ENCODE measurements at places on chromosomes 6 and 20.

GRCh38 chr20:20668639-20669038, 43.8 kb downstream of the RALGAPA2 start:
- DNase-seq: no peak

GRCh38 chr6:7282097-7282906, 30.7 kb downstream of the SSR1 start:
- no peak for DNase-seq

GRCh38 chr6:404685-405423, 13.3 kb downstream of the IRF4 start:
- DNase-seq: no peak

DNA sequence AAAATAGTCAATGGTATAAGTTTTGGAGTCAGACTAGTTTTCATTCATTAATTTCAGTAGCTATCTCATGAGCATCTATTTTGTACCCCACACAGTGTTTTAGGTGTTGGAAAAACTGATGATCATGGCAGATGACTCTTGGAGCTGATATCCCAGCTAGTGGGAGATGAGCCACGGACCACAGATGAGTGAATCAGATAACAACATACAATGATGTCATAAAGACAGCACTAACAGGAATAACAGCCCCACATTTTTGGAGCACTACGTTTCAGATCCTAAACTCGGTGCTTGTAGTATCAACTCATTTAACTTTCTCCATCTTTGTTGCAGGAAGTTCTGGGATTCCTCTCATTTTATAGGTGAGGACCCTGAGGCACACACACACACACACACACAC, 67.8 kb upstream of the EDN3 start:
- DNase-seq: no peak

GRCh38 chr6:90123831-90124230, 172.8 kb downstream of the BACH2 start:
- no peak for DNase-seq

DNA sequence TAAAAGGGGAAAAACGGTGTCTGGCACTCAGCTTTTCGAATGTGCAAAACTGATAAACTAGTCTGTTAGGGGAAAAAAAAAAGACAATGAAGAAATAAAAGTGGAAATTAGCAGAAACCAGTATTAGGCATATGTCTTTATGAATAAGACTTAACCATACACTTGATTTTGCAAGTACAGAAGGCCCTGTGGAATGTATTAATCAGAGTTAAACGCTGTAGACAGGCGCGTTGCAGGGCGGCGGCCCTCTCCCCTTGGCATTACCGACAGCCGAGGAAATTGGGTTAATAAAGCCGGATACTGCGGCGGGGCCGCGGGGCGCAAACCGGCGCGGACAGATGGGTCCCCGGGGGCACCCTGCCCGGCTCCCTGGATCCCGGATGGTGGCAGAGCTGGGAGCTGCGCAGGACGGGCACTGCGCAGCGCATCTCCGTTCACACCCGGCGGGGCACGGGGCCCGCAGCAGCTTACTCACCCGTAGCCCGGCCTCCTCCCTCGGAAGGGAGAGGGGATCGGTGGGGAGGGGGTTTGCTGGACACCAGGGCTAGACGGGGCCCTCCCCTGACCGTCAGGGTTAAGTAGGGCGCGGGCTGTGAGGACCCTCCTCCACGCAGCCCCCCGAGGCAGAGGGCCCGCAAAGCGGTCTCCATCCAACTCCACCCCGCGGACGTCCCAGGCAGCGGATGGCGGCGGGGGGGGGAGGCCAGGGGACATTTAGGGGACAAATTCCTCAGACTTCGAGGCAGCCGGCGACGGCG, 2.0 kb downstream of the BHLHE23 start:
- DNase-seq: no peak

DNA sequence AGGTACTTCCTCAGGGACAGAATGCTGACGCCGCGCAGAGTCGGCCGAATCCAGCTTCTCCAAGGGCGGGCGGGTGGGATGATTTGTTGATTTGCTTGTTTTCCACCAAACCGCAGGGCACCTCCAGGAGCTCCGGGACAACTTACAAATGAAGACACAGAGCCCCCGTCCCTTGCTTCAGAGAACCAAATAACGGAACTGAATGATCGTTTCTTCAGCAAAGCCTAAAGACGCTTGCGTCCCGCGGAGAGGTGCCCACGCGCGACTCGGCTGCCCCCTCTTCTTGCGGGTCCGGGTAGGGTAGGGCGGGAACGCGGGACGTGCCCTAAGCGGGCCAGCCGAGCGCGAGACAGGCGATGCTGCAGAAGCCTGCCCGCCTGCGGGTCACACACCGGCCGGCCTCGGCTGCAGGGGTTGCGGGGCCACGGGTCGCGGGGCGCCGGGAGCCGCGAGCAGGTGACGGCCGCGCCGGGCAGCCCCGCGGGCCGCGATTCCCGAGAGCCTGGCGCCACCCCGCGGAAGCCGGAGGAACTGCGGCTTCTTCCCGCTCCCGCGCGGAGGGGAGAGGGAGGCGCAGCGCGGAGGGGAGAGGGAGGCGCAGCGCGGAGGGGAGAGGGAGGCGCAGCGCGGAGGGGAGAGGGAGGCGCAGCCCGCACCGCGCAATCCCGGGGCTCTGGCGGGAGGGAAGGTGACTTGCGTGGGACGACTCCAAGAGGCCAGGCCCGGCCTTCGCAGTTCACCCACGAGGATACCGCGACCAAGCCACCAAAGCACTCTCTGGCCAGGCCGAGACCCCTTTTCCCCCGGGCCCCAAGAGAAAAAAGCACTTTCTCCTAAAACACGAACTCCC, 7.7 kb upstream of the FOXF2 start:
- peak; percentile 44 for DNase-seq

- DNase-seq: no peak
Measured at GRCh38 chr6:151757506-151757955, 50.0 kb upstream of the ESR1 start.

- DNase-seq: no peak
Measured at GRCh38 chr6:7101290-7101689, 6.5 kb upstream of the RREB1 start.

DNA sequence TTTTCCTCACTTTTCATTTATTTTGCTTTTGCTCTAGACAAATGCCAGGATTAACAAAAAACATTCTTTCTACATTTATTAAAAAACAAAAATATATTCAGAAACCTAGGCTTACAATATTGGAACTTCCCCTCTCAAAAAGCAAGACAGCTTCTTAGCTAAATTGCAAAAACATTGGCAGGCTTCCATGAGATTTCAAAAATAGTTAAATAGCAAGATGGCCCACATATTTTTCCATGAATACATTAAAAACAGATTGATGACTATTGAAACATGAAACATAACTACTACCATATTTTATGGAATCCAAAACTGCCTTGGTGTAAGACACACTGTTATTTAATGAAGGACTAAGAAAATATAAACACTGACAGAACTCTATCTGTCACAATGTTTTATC, 92.0 kb downstream of the LY86 start:
- DNase-seq: no peak

Data from caudate nucleus (tissue), 63 donors.